NCI-H2029 (cell line): ENCODE measurements at places on chromosomes 7 and 10.

GRCh38 chr7:44882899-44883298 is 2.4 kb downstream of the PURB start:
- no peak for DNase-seq

DNA sequence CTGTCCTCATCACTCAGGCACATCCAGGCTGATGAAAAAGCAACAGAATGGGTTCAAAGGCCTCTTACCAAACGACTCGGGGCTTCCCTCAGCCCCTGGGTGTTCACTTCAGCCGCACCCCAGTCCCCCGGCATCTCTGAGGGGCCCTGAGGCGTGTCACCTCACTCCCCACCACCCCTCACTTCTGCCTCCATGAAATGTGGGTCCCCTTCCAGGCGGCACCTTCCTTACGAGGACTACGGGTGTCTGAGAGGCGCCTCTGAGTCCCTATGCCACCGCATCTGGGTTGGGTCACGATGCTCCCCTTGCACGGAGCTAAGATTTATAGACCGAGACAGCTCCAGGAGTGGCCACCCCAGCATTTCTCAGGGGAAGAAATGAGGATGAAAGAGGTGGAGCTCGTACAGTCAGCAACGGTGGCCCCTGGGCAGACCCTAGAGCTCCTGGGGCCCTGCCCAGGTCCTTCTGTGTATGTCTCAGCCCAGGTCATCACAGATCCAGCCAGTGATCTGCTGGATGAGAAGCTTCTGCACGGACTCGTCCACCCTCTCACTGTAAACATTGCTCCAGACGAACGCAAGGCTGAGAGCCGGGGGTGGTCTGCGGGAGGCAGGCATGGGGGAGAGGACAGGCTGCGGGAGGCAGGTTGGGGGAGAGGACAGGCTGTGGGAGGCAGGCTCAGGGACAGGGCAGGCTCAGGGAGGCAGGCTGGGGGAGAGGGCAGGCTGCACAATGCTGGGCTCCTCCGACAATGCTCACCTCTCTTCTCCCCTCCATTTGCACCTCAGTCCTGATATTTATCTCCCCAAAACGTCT is 408.2 kb downstream of the DNAJB6 start:
- no peak for DNase-seq

DNA sequence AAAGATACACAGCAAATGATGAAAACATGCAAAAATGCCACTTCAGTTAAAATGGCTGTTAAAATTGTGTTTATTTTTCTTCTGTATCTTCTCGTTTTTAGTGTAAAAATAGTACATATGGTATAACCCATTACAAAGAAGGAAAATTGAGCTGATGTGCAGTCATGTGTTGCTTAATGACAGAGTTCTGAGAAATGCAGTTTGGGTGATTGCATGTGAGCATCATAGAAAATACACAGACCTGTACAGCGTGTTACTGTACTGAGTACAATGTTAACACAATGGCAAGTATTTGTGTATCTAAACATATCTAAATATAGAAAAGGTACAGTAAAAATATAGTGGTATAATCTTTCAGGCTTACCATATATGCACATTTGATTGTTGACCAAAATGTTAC is 7.3 kb downstream of the DMTF1 start:
- DNase-seq = no peak

DNA sequence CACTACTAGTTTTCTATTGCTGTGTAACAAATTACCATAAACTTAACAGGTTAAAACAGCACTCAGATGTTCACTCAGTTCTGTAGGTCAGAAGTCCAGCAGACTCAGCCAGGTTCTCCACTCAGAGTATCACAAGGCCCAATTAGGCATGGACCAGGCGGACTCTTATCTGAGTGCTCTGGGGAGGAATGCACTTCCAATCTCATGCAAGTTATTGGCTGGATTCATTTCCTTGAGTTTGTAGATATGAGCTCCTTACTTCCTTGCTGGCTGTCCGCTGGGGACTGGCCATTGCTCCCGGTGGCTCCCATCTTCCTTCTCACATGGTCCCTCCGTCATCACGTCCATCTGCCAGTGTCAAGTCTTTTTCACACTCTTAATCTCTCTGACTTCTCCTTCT is 137.0 kb upstream of the PRR15 start:
- DNase-seq = no peak

DNA sequence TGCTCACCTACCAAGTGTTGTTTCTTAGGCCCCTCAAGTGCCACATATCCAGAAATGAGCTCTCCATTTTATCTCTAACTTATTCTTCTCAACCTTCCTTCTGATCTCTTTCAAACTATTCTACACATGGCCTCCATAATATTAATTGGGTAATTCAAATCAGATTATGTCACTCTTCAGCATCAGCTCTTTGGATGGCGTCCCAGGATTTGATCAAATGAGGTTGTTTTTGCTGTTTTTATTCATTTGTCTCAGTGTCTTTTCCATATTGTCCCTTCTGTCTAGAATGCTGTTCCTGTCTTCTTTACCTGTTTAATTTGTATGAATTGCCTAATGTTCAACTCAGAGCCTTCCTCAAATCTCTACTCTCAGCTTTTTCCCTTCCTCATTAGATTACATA is 234.6 kb upstream of the CXCL12 start:
- no peak for DNase-seq

- DNase-seq = no peak
These were observed 43.4 kb upstream of the GHITM start for GRCh38 chr10:84095811-84096497.

DNA sequence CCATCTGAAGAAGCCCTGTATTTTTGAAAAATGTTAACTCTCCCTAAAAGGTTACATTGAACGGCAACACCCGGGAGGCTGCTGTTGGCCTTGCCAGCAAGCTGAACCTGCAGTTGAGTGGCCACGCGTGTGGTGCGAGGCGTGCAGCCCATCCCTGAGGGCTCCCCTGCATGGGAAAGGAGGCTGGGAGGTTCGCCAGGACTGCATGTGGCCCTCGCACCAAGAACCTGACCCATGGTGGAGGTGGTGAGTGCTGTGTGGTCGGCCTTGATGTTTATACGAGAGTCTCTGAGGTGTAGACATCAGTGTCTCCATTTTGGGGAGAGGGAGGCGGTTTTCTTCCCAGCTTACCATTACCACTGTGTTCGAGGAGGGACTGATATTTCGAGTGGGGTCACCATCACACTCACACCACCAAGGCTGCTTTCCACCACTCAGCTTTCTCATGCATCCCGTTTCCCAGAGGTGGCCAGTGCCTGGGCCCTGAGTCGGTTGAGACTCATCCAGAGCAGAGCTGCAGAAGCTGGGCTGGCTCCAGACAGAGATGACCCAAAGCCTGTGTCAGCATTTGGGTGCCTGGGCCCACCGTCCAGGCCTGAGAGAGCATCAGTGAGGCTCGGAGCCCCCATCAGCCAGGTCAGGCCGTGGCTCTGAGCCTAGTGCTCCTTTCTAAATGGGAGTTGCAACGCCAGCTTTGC is 222.6 kb downstream of the EBF3 start:
- no peak for DNase-seq

- no peak for DNase-seq
These were observed 206.2 kb downstream of the VTI1A start for GRCh38 chr10:112653215-112653614.

- DNase-seq = no peak
These were observed 45.8 kb upstream of the MNX1 start for GRCh38 chr7:157056246-157056645.
